NCI-H2081 (cell line): ENCODE measurements at places on chromosomes 7 and 10.

GRCh38 chr10:126408953-126409641 lies 20.8 kb upstream of the ADAM12 start:
- no peak for DNase-seq

DNA sequence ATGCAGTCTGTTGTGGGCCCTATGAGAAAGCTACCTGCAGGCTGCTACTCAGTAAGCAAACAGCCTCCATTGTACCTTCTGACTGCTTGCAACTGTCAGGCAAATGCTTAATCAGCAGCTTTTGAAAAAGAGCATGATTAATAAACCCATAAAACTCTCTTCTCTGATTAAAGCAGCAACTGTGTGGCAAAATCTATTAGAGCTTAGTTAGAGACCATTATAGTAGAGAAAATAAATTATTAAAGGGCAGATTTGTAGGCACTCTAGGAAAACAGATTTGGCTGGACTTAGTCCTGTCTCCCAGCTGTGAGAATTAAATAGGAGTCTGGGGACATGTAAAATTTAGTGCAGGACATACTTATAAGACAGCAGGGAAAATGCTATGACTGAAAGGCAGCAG lies 132.5 kb upstream of the WNT16 start:
- DNase-seq, result no peak

- no peak for DNase-seq
Measured at GRCh38 chr10:62380016-62380415, 5.8 kb downstream of the ZNF365 start.

DNA sequence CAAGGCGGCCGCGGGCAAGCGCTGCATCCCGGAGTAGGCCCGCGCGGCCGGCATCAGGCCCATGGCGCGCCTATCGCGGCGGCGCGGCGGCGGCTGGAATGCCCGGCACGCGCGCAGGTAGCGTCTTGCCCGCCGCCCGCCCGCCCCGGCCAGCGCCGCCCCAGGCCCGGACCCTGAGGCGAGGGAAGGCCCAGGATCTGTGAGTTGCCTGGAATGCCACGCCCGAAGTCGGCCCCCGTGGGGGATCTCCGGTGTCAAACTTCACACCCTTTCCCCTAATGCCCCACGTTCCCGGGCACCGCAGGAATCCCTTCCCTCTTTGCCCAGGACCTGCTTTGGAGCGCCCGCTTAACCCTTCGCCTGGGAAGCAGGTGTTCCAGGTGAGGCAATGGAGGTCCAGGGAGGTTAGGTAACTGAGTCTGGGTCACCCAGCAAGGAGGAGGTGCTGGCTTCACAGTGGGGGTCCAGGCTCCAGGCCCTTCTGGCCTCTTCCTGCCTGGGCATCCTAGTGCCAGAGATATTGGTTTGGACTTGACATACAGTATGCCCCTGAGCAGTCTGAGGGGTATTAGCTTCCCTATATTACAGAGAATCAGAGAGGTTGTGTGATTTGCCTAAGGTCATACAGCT lies 138.1 kb downstream of the ARHGAP22 start:
- DNase-seq, result no peak

- no peak for DNase-seq
Measured at GRCh38 chr7:31761646-31762045, 74.6 kb downstream of the PPP1R17 start.

DNA sequence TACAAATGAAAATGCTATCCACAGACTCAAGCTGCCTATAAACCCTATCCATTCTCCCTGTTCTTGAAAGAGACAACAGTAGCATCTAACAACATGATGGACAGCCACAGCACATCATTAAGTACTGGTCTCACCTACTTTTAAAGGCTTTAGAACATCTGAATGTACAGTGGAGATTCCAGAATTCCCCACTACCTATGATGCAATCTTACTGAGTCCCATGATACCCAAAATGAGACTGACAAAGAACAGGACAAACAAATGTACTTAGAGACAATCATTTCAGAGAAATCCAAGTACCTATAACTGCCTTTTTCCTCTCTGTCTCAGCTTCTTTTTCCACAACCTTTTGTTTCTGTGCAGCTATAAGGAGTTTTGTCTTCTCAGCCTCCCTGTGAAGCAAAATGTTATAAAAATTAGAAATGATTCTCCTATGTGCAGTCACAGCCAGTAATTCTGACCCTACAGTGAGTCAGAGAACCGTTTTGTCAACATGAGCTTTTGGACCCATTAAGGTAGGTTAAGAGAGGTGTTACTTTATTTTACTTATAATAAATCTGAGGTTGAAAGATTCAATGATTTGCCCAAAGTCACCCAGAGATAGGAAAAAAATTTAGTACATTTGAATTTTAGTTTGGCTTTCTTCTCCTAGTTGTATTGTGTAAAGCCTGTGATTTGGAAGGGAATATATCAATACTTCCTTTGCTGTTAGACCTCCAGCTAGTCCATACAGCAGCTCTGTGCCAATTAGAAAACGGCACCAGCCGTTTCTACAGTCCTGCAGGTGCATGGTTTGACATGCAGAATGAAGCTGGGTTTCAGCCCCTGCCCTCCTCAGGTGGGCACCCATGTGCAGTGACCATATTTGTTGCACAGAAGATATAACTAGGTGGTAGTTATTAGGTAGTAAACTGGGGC lies 21.9 kb downstream of the ERLIN1 start:
- DNase-seq, result no peak

DNA sequence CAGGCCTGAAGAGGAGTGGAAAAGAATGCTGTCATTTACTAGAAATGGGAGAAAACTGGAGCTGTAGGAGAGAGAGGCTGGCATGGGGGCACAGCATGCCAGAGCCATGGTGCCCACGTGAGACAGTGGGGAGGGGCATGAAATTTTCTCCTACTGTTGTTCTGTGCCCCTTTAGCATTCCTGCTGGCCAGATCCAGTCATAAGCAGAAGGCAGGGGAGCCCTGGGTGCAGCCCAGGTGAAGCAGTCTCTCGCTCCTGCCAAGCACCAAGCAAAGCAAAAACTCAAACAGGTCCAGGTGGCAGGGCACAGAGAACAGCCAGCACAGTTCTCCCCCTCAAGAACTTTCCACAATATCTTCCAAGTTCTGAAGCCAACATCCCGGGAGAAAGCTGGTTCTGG lies 383.2 kb downstream of the TCERG1L start:
- no peak for DNase-seq

- peak; percentile 17 for DNase-seq
Measured at GRCh38 chr10:54133203-54133602, 667.8 kb downstream of the PCDH15 start.

GRCh38 chr7:12131122-12131521 lies 80.0 kb upstream of the TMEM106B start:
- DNase-seq, result no peak

- peak; percentile 11 for DNase-seq
Measured at GRCh38 chr7:148700661-148701064, 2.0 kb downstream of the CUL1 start.
